ENCODE measurements at places on chromosomes 3 and 15.

GRCh38 chr3:192794216-192794615, 66.9 kb upstream of the FGF12 start:
- DNase-seq, result no peak

DNA sequence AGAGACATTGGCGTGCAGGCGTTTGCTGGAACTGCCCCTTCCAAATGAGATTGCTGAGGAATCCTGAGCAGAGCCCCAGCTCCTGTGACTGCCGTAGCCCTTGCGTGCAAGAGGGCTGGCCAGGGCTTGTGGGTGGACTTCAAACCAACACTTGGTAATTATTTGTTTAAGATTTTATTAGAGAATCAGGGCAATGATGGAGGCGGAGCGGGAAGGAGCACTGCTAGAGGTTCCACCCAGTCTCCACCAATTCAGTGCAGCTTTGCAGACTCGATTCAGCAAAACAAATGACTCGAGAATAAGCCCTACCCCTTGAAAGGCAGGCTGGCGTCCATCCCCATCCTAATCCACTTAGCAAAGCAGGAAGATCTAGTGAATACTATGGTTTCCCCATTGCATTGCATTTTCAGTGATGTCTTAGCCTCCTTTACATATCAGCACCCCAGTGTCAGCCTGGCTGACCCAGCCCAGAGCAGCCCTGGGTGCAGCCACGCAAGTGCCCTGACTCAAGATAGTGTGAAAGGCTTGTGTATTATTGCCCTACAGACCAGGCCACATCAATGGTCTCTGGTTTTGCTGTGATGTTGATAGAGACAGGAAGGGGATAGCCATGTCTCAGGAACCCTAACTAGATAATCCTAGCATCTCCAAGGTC, 26.0 kb downstream of the GLDN start:
- no peak for DNase-seq

DNA sequence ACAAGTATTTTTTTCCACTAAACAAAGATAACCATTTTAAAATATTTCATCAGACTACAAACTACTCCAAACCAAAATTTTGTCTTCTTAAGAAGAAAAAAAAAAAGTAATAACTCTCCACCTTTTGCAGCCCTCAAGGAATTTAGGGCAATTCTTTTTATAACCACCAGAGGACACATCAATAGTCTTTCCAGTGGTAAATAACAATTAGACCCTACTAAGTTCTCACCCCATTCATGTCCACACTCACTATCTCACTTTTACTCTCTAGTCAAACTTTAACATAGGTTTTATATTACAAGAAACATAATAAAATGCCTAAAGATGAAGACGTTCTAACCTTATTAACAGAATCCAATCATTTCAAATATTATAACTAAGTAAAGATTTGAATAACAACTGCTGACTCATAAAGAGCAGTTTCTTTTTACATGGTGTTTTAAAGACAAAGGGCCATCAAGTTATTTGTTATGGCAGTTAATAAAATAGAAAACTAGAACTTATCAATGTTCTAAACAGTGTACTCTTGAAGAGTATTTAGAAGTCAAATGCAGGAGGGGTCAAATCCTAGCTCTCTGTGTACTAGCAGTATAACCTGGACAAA, 33.0 kb downstream of the CCDC39 start:
- no peak for DNase-seq

- no peak for DNase-seq
These were observed 271.1 kb downstream of the EBLN2 start for GRCh38 chr3:73332558-73332957.

- no peak for DNase-seq
These were observed 217.6 kb downstream of the MBNL1 start for GRCh38 chr3:152486364-152486763.

- no peak for DNase-seq
These were observed 45.4 kb downstream of the LIPC start for GRCh38 chr15:58477170-58477569.

GRCh38 chr15:63490345-63491034, 13.9 kb upstream of the USP3 start:
- no peak for DNase-seq

DNA sequence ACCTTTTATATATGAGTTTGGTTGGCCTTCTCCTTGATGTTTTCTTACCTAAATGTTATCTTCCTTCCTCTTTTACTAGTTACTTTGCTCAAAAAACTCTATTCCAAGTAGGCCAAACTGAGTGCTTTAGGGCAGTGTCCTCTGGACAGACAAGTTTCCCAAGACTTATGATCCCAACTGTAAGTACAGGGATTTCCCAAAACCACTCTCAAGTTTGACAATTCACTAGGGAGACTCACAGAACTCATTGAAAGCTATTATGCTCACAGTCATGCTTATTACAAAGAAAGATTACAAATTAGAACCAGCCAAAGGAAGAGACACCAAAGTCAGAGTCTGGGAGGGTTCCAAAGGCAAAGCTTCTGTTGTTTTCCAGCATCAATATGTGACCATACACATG, 534.2 kb upstream of the ALCAM start:
- DNase-seq, result no peak

- no peak for DNase-seq
These were observed 282.5 kb downstream of the TBL1XR1 start for GRCh38 chr3:176914764-176915163.

GRCh38 chr15:80844011-80844732, 65.0 kb downstream of the CEMIP start:
- no peak for DNase-seq

- DNase-seq, result peak; percentile 78
These were observed 131.6 kb upstream of the RASGRP1 start for GRCh38 chr15:38696109-38696727.

DNA sequence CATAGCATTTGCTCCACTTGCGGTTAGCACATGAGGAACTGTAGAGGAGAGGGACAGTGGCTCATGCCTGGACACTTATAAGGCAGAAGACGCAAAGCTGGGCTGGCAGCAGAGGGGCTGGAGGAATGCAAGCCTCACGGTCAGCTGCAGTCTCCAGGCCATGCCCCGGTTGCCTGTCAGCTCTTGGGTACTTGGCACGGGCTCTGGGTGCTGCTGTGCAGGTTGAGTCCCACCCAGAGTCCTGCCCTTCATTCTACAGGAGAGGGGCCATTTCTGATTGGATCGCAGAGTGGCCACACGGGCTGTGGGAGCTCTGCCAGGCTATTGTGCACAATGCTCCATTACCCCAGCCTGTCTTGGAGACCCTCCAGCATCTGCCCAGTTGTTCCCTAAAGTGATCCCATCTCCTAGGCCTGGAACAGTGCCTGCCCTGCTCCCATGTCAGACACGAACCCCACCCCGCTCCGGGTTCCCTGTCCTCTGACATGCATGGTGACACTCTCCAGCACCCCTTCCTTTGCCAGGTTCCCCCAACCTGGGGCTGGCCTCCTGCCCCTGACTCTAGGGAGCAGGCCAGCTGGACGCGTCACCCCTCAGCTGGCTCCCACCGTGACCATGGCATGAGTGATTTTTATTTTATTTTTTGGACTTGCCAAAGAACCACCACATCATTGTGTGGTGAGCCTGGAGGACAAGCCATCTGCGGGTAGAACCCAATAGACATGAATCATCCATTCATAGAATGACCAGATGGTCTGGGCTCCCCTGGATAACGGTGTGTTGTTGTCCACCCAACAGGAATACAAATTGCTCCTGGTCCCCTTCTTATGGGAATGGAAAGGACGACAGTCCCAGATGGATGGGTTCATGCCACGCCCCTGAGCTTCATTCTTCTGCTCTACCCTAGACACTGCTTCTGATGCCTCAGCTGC, 51.0 kb upstream of the KLF13 start:
- DNase-seq, result no peak

DNA sequence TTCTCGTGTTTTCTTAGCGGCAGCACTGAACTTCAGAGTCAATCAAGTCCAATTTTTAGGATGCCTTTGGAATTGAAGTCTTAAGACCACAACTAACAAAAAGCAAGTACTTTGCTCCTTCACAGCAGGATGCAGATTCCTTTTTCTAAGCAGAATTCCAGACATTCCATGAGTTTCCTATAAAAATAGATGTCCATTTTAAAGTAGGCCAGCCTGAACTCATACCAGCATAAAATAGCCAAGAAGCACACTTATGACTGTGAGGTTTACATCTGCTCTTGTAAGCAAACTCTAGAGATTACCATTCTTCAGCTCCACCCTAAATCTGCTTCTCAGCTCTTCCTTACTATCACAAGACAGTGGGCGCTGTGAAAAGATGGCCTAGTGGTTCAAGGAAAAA, 85.8 kb downstream of the THBS1 start:
- no peak for DNase-seq

DNA sequence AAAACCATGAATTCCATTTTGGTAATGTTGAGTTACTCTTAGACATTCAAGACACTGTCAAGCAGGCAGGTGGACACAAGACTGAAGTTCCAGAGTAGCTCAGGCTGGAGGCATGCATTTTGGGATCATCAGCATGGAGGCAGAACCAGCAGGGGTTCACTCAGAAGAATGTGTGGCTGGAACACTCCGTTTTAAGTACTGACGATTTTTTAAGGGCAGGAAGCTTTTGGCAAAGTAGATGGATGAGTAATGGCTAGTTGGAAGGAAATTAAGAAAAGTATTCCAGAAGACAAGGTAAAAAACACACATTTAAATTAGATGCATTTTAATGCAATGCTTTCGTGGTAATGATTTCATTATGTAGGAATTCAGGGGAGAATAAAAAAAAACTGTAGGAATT, 420.4 kb downstream of the ROBO2 start:
- DNase-seq, result no peak
